ENCODE measurements at places on chromosomes 1 and 21.
A peak's percentile ranks its signal among the peaks of the same experiment; 100 is the strongest.

GRCh38 chr1:169044971-169045370, 61.5 kb upstream of the ATP1B1 start:
- DNase-seq: no peak

DNA sequence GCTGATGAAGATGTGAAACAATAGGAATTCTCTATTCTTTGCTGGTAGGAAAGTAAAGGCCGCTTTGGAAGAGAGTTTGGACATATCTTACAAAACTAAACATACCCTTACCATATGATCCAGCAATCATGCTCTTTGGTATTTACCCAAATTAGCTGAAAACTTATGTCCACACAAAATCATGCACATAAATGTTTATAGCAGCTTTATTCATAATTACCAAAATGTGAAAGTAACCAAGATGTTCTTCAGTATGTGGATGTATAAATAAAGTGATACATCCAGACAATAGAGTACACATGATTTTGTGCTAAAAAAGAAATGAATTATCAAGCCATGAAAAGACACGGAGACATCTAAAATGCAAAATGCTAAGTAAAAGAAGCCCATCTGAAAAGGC, 98.7 kb upstream of the SLC35F3 start:
- no peak for DNase-seq

DNA sequence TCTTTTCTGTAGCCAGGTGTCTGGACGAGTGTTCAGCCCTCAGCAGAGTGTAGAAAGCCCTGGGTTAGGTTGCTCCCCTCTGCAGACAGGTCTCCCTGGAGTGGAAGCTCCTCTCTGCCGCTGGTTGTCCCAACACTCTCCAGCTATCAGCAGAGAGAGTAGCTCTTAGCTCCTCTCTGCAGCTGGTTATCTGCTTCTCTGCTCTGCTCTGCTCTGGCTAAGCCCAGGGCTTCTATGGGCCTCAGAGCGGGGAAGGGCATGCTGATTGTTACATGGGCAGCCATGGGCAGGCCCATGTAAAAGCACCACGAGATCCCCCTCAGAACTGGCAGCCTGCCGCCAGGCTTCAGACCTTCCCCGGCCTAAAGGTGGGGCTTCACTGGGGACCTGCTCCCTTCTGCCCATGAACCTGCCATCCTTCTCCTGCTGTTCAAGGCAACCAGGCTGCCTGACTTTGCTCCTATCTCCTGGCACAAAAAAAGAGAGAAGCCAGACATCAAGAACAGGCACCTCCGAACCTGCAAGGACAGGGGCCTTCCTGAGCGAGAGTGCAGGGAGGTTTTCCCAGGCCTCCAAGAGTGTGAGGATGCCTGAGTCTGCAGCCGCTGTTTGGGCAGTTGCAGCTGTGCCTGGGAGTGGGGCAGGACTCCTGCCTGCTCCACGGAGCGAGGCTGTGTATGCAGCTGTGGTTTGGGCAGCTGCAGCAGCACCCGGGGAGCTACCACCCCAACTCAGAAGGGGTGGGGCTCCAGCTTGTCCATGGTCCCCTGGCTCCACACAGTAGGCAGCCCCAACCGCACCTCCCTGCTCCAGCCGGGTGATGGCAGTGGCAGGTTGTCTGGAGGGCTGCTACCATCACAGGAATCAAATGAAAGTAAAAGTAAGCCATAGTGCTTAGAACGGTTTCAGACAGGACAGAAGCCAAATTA, 973.7 kb downstream of the LTN1 start:
- DNase-seq: no peak

GRCh38 chr1:224458996-224459395, 24.4 kb upstream of the WDR26 start:
- DNase-seq: no peak

- DNase-seq: peak; percentile 13
Measured at GRCh38 chr1:228334954-228335353, 71.7 kb downstream of the TRIM11 start.

GRCh38 chr1:227712648-227713047, 22.5 kb downstream of the JMJD4 start:
- DNase-seq: no peak

DNA sequence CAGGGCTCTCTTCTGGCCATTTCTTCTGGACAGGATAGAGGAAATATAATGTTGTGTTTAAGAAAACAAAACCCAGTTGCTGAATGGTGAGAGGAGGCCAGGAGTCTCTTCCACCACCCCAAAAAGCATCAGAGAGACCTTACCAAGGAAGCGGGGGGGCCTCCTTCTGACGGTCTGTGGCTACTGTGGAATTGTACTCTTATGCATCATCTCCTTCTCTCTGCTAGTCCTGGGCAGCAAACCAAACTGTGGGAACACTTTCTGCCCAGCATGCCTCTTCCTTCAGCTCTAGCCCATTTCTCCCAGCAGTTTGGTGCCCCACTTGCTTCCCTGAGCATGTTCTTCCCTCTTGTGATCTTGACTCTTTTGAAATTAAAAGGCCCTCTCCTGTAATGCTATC, 157.7 kb downstream of the HHIPL2 start:
- no peak for DNase-seq

GRCh38 chr1:31587720-31588423, 11.6 kb downstream of the TINAGL1 start:
- peak; percentile 90 for DNase-seq

DNA sequence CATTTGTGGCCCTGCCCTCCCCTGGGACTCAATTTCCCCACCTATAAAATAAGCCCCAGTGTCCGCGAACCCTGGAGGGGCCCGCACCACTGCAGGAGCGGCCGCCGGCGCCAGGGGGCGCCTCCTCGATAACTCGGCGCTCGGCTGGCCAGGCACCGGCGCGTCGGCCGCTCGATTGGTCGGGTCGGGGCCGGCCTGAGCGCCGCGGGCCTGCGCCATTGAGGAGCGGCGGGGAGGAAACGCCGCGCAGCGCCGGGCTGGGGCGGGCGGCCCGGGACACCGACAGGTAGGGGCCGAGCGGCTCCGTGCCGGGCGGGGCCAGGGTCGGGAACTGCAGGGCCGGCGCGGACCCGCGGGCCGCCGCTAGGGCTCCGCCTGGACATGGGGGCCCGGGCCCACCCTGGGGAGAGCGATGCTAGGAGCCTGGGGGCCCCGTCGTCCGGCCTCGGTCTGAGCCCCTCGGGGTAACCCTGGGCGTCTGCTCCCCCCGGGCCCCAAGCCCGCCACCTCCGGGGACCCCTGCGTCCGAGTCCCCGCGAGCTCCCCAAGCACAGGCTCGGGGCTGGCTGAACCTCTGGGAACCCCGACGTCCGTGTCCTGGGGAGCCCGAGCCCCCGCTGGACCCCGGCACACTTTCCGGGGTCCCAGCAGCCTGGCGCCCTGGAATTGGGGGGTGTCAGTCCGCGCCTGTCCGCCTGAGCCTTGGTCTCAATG, at the start of gene VPS13D:
TSS of gene VPS13D (plus strand) at position 196 of the 714 bp plus-strand sequence. CDS start 4,237 bp downstream, outside the sequence.
- peak; percentile 89 for DNase-seq

DNA sequence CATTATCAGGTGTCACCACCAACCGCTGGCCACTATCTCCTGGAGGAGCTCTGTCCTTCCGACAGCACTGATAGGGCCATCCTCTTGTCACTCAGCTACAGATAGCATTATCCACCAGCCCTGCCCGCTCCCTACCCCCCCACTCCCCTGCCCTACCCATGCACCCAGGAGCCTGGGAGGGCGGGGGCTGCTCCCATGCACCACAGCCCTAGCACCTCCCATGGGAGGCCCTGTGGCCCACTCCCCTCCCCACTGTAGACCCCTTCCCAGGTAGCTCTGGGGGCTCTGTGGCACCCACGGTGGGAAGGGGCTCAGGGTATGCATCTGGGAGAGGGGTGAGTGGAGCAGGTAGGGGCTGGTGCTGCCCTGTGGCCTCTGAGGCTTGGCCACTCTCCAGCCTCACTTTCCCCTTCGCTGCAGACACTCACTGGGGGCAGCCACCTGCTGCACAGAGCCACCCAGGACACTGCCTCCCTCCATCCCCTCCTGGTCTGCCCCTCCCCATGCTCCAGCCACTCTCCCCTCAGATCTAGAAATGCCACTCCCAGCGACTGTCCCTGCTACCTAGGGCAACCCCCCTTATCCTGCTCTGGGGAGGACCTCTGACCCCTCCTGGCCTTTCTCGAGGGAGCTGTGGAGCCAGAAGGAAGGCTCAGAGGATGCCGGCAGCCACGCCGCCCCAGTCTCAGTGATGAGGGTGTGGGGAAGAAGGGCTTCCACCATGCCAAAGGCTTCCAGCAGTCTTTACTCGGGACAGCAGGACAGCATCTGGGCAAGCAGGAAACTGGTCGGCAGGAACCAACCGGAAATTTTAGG, 58.5 kb downstream of the WNT9A start:
- peak; percentile 52 for DNase-seq

DNA sequence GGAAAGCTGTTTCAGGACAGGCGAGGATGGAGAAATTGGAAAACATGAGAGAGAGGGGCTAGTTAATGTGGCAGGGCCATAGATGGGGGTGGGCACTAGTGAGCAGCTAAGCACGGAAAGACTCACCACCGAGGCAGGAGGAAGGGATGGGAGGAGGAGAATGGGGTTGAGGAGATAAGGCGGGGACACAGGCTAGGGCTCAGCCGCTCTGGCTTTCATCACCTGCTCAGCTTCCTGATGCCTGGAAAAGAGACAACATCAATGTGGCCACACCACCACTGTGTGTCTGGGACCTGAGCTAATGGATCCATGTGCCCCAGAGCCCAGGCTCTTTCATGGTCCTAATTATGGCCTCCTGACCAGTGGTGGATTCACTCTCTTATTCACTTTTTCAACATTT, 27.6 kb downstream of the PMVK start:
- no peak for DNase-seq

GRCh38 chr1:230567221-230567575, 75.1 kb upstream of the COG2 start:
- DNase-seq: no peak

- peak; percentile 20 for DNase-seq
Measured at GRCh38 chr1:18110968-18111367, 3.4 kb downstream of the IGSF21 start.

DNA sequence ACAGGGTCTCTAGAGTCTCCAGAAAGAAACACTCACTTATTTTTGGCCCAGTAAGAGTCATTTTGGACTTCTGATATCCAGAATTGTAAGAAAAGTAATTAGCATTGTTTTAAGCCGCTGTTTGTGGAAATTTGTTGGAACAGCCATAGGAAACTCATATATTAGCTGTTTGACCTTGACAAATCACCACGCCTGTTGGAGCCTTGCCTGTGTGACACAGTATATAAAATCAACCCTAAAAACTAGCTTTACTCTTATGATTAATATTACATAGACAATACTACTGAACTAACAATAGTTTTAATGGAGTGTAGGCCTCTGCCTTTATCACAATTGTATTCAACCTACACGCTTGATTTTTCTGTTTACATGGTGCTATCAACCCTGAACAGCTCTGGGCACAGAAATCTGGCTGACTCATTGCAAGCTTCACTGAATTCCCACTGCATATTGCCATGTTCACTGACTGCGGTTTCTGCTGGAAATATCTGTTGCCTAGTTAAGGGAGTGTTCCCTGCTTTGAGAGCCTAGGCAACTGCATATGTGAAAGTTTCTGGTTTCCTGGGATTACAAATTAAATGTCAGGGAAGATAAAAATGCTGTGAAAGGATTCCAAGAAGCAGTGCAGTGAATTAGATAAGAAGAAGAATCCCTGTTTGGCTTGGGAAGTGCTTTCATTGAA, 419.5 kb upstream of the DEPDC1 start:
- DNase-seq: peak; percentile 30

- DNase-seq: no peak
Measured at GRCh38 chr1:72837781-72838180, 555.4 kb upstream of the NEGR1 start.

DNA sequence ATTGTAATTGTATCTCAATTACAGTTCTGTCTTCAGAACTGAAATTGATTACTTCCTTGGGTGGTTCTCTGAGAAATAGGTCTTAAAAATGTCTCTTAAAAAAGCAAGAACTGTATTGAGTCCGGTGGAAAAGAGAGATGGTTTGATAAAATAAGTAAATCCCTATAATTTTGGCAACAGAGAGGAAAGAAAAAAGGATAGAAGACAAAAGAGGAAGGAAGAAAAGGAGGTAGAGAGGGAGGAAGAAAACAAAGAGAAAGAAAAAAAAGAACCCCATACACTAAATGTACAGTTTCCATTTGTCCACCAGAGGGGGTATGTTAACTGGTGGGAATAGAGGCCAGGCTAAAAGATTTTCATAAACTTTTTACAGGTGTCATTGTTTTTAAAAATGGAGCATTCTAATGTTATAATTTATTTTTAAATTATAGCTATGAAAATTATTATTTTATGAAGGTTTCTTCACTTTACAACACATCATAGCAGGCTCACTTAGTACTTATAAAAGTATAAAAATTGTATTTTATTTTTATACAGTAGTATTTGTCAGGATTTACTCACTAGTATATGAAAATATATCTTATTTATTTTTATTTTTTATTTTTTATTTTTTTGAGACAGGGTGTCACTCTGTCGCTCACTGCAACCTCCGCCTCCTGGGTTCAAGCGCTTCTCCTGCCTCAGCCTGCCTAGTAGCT, 2.1 kb upstream of the UBE2T start:
- peak; percentile 69 for DNase-seq

All from stomach (tissue), 19 donors.